ENCODE measurements at places on chromosomes 2 and 18.

DNA sequence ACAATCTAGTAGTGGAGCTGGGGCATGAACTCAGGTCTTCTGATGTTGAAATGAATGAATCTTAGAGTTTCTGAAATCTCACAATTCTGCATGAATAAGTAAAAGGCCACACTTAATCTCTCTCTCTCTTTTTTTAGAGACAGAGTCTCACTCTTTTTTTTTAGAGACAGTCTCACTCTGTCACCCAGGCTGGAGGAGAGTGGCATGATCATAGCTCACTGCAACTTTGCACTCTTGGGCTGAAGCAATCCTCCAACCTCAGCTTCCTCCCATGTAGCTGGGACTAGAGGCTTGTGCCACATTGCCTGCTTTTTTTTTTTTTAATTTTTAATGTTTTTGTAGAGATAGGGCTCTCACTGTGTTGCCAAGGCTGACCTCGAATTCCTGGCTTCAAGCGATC is 68.9 kb upstream of the THOC1 start:
- no peak for DNase-seq

- DNase-seq, result peak; percentile 81
These were observed 2.1 kb downstream of the NABP1 start for GRCh38 chr2:191679818-191680600.

- DNase-seq, result peak; percentile 87
These were observed 71.7 kb downstream of the TPGS2 start for GRCh38 chr18:36757081-36757480.

GRCh38 chr2:23397478-23397877 is 12.5 kb downstream of the KLHL29 start:
- no peak for DNase-seq

DNA sequence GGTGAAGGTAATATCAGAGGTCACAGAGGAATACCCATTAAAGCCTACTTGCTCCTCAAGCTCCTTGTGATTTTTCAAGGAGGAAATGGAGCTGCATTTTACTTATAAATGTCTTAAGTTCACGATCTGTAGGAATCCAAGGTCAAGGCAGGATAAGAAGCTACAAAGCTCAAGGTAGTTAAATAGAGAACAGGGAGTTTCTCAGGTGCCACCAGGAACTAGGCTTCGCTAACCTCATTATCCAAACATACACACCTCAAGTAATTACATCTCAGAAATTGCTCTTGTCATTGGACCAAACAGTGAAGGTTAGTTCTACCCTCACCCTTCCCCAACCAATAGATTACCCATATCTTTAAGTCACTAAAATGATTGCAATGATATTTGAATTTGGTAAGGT is 317.4 kb upstream of the HNRNPA3 start:
- no peak for DNase-seq

DNA sequence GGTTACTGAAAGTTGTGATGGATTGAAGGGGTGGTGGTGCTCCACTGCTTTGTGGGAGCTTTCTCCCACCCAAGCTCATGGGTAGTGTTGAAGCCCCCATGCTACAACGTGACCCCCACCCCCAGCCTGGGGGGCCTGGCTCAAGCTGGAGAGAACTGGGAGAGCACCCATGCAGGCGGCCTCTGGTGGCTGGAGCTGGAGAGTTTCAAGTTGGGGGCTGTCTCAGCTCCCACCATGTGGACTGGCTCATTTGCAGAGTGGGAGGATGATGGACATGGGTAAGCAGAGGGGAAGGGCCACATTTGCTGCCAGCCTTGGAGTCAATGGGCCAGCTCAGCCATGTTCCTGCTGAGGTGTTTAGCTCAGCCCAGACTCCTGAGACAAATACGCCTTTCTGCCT is 62.8 kb downstream of the INPP4A start:
- no peak for DNase-seq

DNA sequence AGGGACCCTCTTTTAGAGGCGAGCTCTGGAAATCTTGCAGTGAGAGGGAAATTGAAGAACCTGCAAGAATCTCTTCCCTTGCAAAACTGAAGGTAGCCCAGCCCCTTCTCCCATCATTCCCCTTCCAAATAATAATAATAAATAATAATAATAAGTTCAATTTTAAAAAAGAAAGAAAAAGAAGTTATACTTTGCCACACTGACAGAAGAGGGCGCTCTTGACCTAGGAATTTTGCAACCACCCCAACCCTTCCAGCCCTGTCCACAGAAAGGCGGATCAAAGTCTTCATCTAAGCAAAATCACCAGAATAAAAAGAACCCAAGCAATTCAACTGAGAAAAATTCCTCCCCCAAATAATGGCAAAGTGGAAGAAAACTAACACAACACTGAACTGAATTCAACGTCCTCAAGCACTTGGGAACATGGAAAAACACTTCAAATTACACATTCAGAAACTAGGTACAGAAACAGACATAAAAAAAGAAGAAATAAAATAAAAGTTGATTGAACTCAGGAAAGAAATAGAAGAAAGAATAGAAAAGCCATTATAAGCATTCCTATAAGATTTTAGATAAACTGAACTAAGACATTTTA is 98.9 kb upstream of the GLS start:
- peak; percentile 71 for DNase-seq

DNA sequence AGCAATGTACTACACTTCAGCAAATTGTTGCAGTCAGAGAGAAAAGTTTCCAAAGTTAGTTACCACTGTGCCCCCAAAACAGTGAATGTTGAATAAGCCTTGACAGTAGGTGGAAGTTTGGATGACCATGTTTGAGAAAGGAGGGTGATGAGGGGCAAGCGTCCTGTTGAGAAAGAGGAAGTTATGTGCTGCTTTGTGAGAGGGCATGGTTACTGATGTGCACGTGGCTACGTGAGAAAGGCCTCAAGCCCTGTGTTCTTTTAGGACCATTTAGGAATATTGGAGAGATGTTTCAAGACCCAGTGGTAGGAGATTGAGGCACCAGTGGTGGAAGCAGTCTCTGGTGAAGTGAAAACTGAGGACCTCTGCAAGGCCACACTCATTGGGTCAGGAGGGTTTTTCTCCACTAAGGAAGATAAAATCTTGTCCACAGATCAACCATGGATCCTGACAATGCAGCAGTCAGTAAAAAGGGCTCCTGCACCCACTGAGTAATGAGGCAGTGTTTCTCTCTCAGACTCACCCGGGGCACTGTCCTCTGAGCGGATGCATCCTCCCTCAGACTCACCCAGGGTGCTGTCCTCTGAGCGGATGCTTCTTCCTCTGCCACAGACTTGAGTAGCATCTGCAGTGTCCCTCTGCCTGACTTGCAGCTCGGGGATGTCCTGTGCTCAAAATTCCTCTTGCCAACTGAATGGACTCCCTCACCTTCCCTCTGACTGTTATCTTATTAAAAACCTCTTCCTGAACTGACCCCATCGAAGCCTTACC is 34.7 kb upstream of the ACTR3 start:
- DNase-seq, result no peak
